Trophoblast cell (in vitro differentiated cells and primary cell): ENCODE measurements at places on chromosomes 2 and 18.

DNA sequence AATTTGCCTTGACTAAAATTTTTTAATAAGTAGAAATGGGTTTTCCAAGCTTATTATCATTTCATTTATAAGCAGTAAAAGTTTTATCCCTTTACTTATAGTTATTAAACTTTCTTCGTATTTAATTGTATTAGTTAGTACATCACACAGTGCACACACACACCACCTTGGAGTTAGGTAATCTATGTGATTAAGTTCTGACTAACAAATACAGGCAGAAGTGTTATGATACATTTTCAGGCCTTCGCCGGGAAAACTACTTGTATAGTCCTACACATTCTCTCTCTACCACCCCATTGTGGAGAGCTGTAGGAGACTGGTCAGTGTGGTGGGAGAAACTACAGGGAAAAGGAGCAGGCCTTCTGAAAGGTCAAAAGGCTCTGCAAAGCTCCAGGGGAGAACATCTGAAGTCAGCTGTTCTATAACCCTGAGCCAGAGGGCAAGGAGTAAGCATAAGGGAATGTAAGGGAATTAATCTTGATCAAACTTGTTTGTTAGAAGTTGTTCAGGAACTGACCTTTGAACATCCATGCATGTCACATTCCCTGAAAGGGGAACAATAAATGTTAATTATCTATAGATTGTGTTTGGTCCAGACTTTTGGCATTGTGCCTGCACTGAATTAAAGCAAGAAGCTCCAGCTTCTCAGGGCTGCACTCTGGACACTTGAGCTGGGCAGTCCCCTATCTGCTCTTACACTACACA, 231.7 kb downstream of the FSIP2 start:
- DNase-seq: no peak

- no peak for DNase-seq
These were observed 22.0 kb downstream of the TNFRSF11A start for GRCh38 chr18:62347089-62347506.

GRCh38 chr2:80054346-80054675, 250.2 kb downstream of the LRRTM1 start:
- no peak for DNase-seq

DNA sequence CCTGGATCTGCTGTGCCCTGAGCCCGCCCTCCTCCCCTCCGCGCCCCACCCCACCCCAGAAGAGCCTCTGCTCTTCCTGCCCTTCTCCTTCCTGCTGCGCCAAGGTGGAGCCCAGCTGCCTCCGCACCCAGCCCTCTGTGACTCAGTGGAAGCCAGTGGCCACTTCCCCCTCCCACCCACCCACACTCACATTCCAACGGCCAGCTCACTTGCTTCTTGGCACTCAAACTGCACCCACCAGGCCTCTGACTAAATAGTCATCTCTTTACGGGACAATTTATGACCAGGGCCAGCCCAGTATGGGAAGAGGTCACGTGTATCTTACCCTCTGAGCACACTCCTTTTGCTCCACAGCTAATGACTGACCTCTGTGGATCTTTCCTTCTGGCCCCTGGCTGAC, 150.4 kb upstream of the SLC1A4 start:
- no peak for DNase-seq

DNA sequence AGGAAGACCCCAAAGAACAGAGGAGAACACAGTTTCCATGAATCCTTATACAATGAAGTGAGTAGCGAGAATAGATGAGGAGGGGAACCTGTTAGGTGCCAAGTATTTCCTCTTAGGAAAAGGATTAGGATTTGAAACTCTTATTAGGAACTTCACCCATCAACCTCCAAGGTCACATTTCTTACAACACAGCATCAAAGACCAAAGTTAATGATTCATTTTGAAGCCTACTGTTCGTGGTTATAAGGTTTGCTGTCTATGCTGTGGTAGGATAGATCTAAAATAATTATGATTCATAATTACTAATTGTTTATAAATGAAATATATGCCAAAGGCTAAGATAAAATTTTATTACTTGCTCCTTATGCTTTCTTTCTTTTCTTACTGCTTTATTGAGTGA, 6.1 kb downstream of the CFAP221 start:
- no peak for DNase-seq
